HCEC 1CT (cell line): ENCODE measurements at places on chromosomes 2 and 18.

GRCh38 chr2:67930156-67930555 is 132.6 kb downstream of the C1D start:
- no peak for DNase-seq

GRCh38 chr18:75206452-75207309 is 2.3 kb downstream of the PTGR3 start:
- DNase-seq = no peak

DNA sequence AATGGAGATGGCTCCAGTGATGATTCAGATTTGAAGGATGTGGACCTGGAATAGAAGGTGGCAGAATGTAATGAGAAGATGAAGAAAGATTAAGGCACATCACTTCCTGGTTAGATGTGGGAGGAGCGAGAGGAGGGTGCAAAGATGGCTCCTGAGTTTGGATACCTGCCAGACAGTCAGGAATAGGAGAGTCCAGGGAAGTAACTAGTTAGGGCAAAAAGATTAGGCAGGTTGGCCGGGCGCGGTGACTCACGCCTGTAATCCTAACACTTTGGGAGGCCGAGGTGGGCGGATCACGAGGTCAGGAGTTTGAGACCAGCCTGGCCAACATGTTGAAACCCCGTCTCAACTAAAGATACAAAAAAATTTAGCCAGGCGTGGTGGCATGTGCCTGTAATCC is 5.6 kb downstream of the C2orf74 start:
- no peak for DNase-seq

GRCh38 chr2:182229297-182229696 is 197.5 kb downstream of the PDE1A start:
- DNase-seq = peak; percentile 60

DNA sequence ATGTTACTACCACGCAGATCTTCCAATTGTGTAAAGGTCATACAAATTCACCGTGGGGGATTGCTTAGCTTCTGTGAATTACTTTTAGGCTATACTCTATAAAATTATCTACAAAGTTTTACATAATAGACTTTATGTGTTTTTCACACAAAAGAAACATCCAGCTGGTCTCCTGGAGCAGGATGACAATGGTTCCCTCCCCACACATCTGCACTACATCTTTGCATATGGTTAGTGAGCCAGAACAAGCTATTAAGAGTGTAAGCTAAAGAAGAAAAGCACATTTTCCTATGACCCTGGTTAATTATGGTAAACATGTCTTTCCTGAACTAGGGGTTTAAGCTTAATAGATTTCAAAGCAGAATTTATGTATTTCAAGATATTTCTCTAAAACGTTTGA is 295.1 kb downstream of the ASXL3 start:
- DNase-seq = no peak

- DNase-seq = peak; percentile 10
Observed at GRCh38 chr2:182031956-182032355, 46.3 kb downstream of the PPP1R1C start.

GRCh38 chr2:17894005-17894404 is 15.5 kb downstream of the KCNS3 start:
- DNase-seq = no peak

- DNase-seq = no peak
Observed at GRCh38 chr2:237585590-237586221, 4.8 kb downstream of the RAB17 start.

GRCh38 chr2:186903216-186903615 is 54.2 kb upstream of the ZSWIM2 start:
- peak; percentile 49 for DNase-seq

DNA sequence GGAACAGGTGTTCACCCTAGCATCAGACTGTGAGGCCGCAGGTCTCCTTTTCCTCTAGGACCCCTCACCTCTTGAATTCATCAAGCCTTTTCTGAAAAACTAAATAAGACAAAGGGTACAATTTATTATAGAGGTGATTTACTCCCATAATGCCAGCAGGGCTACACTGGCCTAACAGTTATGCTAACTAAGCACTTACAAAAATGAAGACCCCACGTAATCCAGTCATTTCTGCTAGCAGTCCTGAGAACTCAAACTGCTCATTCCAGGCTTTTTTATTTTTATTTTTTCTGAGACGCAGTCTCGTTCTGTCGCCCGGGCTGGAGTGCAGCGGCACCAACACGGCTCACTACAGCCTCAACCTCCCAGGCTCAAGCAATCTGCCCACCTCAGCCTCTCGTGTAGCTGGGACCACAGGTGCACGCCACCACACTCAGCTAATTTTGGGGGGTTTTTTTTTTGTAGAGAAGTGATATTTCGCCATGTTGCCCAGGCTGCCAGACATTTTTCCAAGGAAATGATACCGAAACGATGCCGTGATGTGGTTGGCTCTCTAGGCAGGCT is 14.2 kb downstream of the CAPG start:
- no peak for DNase-seq

- no peak for DNase-seq
Observed at GRCh38 chr18:45213040-45213333, 402.3 kb upstream of the SLC14A2 start.

GRCh38 chr2:50769406-50770181 is 262.3 kb downstream of the NRXN1 start:
- no peak for DNase-seq

DNA sequence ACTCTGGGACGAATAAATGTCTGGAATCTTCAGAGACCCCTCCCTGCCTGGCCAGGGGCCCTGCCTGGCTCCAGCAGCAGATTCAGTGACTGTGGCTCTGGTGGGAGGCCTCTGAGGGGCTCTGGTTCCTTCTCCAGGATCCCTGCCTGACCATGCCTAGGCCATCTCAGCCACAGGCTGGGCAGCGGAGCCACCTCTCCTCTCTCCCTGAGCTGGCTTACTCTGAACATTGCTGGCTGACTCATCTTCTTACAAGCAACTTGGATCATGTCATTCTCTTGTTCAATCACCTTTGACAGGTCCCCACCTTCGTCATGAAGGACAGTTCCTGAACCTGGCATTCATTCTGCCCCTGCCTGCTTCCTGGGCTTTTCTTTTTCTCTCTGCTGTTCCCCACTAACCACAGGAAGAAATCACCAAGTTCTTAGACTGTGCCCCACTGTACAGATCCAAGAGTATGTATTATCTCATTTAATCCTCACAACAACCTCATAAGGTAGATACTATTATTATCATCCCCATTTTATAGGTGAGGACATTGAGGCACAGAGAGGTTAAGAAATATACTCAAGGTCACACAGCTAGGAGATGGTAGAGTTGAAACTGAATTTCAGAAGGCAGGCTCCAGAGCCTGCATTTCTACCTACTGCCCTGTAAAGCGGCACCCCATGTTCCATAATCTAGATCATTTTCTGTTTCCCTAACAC is 155.5 kb upstream of the SMAD2 start:
- DNase-seq = no peak

DNA sequence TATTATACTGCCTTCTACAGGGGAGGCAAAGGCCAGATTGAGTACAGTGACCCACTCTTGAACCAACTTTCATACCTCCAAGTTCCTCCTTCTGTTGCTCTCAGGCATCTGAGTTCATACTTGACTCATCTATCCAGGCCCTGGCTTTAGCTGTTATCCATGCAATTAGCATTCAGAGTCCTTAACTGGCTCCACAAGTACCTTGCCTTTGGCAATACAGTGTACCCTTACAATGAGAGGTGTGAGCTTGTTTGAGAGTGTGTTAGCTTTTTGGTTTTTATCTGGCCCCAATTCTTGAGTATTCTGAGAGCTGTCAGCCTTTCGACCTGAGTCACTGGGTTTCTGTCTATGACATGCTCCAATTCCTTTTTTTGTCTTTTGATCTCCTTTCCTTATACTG is 60.2 kb downstream of the EHD3 start:
- DNase-seq = no peak

DNA sequence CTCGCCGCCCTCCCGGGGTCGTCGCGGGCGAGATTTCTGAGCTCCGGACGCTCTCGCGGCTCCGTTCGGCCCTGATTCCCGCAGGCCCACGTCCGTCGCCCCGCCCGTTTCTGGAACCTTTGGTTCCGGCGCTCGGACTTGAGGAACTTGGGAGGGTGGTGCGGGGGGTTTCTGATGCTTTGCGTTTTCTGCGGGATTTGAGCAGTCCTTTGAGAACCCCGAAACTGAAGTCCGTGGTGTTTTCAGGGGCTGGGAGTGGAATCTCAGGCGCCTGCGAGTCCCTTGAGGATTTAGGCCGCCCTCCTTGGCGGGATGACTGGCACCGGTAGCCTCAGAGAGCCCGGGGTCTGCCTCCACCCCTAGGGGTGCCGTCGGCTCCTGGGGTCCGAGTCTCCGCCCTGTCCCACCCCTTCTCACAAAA is 336 bp downstream of the THNSL2 start:
- no peak for DNase-seq
